Endothelial cell (in vitro differentiated cells): ENCODE measurements at places on chromosomes 4 and X.

DNA sequence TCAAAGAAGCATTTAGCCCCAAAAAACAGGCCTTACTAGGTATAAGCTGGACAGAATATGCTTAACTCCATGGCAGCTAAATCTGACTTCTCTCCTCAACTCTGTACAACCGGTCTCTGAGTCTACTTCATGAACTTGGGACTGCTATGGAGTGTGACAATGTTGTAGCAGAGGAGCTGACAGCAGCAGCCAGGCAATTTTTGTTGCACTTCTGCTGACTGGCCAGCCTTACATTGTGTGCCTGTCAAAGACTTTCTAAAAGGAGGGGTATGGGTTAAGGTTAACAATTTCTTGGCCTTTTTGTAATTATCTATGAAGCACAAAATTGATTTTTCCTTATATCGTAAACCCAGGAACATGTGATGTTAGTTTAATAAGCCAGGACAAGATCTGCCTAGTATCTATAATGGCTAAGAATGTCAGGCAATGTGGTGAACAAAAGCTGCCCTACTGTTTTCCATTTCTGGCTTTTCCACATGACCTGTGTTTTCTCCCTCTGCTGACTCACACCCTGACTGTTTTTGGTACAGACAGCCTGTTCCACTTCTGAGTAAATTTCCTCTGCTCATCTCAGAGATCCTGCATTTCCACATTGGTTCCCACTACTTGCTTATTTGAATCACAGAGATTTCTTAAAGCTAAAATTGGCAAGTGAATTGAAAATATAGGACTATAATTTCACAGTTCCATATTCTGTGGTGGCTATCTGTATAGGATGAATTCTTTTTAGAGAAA lies 9.3 kb downstream of the NOX1 start:
- DNase-seq: no peak

- DNase-seq: no peak
These were observed 7.2 kb downstream of the TBC1D14 start for GRCh38 chr4:6916587-6917460.

GRCh38 chrX:136255541-136255940 lies 4.3 kb upstream of the MAP7D3 start:
- DNase-seq: no peak

DNA sequence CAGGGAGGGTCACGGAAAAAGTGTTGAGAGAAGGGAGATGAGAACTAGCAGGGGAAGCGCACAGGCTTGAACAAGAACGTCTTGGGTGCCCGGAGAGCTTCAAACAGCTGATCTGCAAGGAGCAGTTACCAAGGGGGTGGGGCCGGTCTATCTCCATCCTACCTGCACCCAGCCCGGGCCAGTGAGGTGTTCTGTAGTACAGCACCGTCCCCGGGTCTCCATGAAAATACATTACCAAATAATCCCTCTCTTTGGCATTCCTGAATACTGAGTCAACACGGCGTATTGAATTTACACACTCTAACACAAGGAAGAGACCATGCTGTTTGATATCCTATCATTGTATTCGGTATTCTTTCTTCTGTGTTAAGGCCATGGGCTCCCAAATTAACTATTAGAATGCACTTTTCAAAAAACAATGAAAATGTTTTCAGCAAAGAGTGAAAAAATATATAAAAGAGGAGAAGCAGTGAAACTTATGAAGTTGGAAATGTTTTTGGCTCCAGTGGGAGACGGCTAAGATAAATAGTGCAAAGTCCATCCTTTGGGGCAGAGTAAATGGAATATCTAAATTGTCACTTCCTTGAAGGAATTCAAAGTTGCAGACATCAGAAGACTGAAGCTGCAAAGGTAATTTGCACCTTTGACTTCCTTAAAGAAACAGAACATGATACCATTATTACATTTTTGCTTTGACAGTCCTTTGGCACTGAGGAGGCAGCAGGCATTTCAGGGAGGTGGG lies 90.3 kb downstream of the DHRSX start:
- no peak for DNase-seq

DNA sequence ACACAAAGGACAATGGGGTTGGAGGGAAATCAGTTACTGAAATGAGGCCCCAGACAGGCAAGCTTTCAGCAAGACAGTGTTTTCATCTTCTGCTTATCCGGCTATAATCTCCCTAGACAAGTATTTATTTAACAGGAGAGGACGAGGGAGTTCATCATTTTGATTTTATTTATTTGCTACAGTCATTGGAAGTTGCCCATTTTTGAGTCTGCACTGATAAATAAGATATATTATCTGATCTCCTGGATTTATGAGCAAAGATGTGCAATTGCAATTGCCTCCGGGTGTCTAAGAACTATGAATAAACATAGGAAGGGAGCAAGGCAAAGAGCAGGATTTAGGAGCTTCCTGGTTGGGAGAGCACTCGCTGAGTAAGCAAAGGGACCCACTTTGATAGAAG lies 263.2 kb upstream of the EDA2R start:
- DNase-seq: no peak

GRCh38 chr4:18635531-18635930 lies 614.0 kb upstream of the LCORL start:
- no peak for DNase-seq

DNA sequence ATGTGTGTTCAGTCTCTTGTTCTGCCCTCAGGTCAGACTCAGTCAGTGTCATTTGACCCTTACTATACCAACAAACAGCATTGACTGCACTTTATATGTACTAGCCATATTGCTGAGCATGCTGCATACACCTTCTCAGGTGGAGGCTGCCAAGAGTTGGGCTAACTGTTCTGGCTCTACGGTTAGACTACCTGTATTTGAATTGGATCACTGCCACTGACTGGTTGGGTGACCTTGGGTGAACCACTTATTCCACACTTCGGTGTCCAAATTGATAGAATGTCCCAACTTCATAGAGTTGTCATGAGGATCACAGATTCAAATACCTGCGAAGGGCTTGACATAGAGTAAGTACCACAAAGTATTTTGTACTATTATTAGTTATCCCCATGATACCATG lies 91.2 kb upstream of the GPR50 start:
- no peak for DNase-seq

GRCh38 chrX:82961129-82961528 lies 547.0 kb upstream of the POU3F4 start:
- DNase-seq: no peak

GRCh38 chrX:152139589-152139988 lies 1.2 kb upstream of the MAGEA10 start:
- no peak for DNase-seq

DNA sequence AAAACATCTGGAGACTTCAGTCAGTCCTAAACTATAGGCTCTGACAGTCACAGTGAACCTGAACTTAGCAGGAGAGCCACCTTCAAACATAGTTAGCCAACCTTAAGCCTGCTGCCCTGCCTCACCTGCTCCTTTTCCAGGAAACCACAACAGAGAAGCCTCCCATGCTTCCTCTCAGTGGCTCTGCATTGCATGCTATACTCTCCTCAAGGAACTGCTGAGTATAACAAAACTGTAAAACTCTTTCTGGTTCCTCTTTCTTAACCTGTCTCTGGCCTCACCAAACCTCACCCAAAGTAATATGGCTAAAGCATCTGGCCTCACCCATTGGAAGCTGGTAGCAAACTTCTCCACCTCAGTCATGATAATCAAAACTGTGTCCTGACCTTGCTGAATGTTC lies 122.1 kb downstream of the ANKRD50 start:
- no peak for DNase-seq

DNA sequence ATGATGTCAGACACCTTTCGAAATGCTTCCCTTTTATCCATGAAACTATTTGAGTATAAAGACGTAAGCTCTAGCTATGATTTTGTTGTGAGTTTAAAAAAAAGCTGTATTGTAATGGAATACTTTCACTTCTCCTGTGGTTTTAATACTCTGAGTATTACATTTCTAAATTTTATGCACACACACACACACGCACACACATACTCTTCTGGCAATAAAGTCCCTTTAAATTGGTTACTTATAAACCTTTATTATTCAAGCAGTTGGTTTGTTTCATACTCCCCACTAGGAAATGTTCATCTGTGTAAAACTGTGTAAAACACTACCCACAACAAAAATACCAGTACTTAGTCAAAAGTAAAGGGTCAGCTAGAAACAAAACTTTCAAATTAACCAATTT lies 18.2 kb downstream of the VAMP7 start:
- DNase-seq: no peak
